Mesothelial cell of epicardium (in vitro differentiated cells): ENCODE measurements at places on chromosomes 2 and 18.
A peak's percentile ranks its signal among the peaks of the same experiment; 100 is the strongest.

DNA sequence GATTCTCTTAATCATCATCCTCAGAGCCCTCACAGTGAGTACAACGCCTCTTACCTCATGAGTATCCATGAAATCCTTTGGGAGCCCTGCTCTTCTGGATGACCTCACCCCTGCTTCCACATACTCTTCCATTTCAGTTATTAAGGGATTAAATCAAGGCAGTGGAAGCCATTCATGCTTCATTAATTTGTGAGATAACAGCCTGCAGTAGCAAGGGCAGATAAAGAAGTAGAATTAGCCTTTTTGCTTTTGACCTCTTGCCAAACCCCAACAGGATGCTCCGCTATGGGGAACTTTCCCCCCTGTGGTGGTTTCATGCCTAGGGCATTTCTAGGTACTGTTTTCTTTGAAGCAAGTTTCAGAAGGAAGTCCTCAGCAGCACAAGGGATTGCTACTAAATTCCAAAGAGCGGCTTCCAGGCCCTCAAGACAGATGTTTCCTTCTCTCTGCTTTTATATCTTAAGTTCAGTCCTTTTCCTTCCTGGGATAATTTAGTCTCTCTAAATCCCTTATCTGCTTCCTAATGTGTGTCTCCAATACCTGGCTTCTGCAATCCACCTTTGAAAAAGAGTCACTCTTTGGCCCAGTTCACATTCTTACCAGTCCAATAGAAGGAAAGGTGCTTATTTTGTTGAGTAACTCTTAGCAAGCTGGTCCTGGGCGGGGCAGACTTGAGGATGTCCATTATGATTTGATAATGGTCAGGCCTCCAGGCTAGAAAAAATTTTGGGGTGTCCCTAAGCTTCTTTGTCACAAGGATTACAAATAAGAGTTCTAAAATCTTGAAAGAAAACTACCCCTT is 76.9 kb downstream of the MYO1B start:
- no peak overlapping the region for H3K4me3 ChIP-seq
- H3K36me3 ChIP-seq = peaks cover 12% of the 10 kb centered on the region
- peak overlapping the region; percentile 40 for H3K27ac ChIP-seq
- no peak for DNase-seq
- H3K27me3 ChIP-seq = no peaks in the 10 kb centered on the region
- H3K4me1 ChIP-seq = peaks cover 49% of the 10 kb centered on the region

DNA sequence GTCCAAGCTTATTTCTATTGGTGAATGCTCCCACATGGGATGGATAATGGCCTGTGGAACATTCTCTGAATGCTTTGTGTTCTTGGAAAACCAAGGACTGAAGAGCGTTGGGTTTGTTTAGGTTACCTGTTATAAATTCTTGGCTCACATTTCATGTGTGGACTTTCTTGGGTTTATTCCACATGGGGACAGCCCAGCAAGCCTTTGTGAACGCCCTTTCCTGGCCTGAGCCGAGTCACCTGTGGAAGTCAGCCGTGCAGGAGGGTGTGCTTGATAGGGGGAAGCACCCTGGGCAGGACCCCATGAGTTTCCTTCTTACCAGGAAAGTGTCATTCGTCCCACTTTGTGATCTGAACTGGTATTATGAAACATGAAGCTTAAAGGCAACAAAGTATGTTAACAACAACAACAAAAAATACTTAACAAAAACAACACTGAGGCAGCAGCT is 4.1 kb downstream of the RAB31 start:
- H3K27me3 ChIP-seq = peaks cover 14% of the 10 kb centered on the region
- no peak overlapping the region for H3K4me3 ChIP-seq
- DNase-seq = no peak
- no peaks in the 10 kb centered on the region for H3K36me3 ChIP-seq
- H3K4me1 ChIP-seq = peaks cover 33% of the 10 kb centered on the region
- H3K27ac ChIP-seq = peak overlapping the region; percentile 3

GRCh38 chr2:133503927-133504326 is 64.3 kb downstream of the NCKAP5 start:
- DNase-seq = no peak
- H3K36me3 ChIP-seq = no peaks in the 10 kb centered on the region
- H3K4me3 ChIP-seq = no peak overlapping the region
- peaks cover 26% of the 10 kb centered on the region for H3K27me3 ChIP-seq
- peaks cover 5% of the 10 kb centered on the region for H3K4me1 ChIP-seq
- no peak overlapping the region for H3K27ac ChIP-seq

GRCh38 chr2:17584689-17585088 is 44.2 kb downstream of the VSNL1 start:
- H3K36me3 ChIP-seq = no peaks in the 10 kb centered on the region
- no peak overlapping the region for H3K4me3 ChIP-seq
- peaks cover 7% of the 10 kb centered on the region for H3K4me1 ChIP-seq
- H3K27me3 ChIP-seq = no peaks in the 10 kb centered on the region
- no peak overlapping the region for H3K27ac ChIP-seq

GRCh38 chr18:31506024-31506742 is 8.2 kb downstream of the DSG2 start:
- H3K36me3 ChIP-seq = peaks cover 8% of the 10 kb centered on the region
- H3K4me1 ChIP-seq = peaks cover 21% of the 10 kb centered on the region
- H3K4me3 ChIP-seq = no peak overlapping the region
